CD14-positive monocyte (primary cell): ENCODE measurements at places on chromosomes 7 and 10.

- DNase-seq: no peak
Measured at GRCh38 chr10:51759896-51760534, 60.6 kb upstream of the CSTF2T start.

DNA sequence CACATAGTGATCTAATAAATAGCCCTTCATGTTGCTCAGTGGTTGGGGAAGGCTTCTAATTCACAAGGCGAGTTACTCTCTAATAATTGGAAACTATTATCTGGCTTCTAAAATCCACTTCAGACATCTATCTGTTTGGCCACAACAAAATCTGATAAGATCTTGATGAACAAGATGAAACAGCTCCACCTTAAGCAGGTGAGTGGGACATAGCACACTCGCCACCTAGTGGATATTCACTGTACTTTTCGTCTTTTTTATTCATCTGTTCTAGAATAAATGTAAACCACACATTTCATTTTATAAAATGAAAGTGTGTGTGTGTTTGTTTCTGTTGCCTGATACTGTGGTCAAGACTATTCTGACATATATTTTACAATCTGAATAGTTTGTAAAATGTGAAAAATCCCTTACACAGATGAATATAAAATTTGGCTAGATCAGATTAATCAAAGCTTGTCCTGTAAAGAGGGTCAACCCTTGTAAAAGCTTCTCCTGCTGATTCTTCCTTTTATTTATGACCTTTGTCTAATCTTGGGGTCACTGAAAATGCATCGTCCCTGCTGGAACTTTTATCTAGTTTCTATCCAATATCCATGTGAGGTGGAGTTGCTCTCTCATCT is 26.5 kb upstream of the CNTNAP2 start:
- no peak for DNase-seq

- DNase-seq: no peak
Measured at GRCh38 chr10:114041166-114041565, 2.5 kb upstream of the ADRB1 start.

GRCh38 chr10:6072215-6072934 is 10.2 kb upstream of the IL2RA start:
- DNase-seq: no peak

GRCh38 chr7:14478834-14479510 is 423.6 kb downstream of the DGKB start:
- no peak for DNase-seq
